Frontal cortex (tissue), 4 donors: ENCODE measurements at places on chromosomes 1 and 21. TPM values are rescaled to one million over a fixed set of nuclear protein-coding genes. Genes with fewer than 3 reads are reported as not detected.

GRCh38 chr1:201771466-201771865 is 57.5 kb upstream of the IPO9 start:
- DNase-seq: no peak

CA6 gene
- not detected for total RNA-seq

DNA sequence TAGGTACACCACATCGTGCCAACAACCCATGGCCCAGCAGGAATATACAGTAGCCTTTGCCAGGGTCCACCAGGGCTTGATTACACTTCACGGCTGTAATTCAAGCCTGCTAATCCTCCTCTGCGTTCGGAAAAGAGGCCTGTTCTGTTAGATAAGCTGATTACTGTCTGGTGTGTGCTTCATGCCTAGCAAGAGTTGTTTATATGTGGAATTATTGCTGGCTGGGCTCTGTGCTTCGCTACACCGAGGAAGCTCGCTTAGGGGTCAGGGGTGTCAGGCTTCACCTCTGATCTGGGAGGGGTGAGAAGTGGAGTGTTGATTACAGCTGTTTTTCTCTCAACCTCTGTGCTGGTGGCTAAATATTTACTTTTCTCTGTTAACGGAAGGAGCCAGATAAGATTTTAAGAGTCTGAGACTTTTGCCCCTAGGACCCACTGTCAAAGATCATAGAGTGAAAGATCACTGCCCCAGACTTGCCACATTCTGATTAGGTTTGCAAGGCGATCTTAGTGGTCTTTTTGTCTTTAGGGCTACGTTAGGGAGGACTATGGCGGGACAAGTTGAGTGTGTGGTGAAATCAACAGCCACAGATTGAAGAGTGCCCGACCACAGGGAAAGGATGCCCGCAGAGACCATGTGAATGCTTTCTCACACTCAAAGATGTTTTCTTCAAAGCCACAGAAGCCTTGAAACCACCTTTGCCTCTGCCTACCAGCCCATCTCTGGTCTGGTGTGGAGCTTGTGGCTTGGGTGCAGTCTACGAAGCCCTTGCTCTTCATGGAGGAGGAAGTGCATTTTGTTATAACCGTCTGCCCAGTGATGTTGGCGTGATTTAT is 216.1 kb downstream of the PBX1 start:
- DNase-seq: no peak

- DNase-seq: no peak
Measured at GRCh38 chr1:160127865-160128523, 12.4 kb downstream of the ATP1A2 start.

- DNase-seq: no peak
Measured at GRCh38 chr1:84382127-84382526, 16.2 kb upstream of the DNASE2B start.
